ENCODE measurements at places on chromosomes 16 and 17.
A peak's percentile ranks its signal among the peaks of the same experiment; 100 is the strongest.

- DNase-seq: no peak
These were observed 358.6 kb upstream of the ASIC2 start for GRCh38 chr17:33651686-33652085.

DNA sequence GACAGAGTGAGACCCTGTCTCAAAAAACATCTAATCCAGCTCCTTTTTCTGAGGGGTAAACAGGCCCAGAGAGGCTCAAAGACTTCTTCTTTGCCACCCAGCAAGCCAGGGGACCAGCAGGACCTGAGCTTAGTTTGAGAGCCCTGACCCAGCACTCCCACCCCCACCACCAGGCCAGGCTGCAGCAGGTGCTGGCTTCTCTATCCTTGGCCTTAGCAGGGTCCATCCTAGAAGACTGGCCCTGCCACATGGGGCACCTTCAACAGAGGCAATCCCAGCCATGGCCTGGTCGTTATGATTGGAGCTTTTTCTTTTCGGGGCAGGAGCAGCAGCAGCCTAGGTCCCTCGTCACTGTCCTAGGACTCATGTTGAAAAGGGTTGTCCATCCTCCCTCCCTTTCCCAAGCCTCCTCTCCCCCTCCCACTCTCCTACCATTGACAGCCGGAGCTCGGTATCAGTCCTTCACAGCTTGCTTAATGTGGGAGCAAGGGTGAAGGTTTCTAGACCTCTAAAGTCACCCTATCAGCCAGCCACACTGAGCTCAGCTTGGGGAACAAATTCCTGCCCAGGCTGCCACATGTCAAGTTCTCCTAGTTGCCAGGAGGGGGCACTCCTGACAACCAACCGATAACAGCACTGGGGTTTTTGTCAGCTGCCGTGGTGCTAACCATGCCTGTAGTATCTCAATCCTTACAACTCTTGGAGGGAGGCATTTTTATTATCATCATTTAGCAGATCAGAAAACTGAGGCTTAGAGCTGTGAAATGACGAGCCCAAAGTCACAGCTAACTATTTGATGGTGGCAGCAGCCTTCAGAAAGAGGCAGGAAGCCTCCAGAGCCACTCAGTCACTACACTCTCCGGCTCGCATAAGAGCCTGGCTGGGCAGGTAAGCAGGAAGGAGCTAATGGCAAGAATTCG, 11.2 kb downstream of the MRPL27 start:
- peak; percentile 35 for DNase-seq

DNA sequence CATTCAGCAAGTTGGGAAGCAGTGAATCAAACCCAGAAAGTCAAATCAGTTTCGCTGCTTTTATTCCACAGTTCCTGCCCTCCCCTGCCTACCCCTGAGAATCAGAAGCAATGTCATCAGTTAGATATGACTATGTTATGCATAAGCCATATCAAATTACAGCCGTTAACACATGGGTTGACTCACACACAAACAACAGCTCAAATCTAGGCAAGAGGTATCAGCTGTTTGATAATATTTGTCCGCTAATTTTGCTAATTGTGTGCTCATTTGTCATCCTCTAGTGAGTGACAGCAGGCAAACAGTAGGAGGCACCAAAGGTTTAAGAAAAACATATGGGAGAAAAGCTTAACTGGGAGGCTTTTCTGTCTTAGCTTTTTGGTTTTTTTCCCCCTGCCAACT, 327.4 kb upstream of the CCL2 start:
- no peak for DNase-seq

- DNase-seq: no peak
These were observed 6.2 kb upstream of the WFIKKN1 start for GRCh38 chr16:624526-625070.

- no peak for DNase-seq
These were observed 41.3 kb downstream of the UBN1 start for GRCh38 chr16:4888428-4889135.

DNA sequence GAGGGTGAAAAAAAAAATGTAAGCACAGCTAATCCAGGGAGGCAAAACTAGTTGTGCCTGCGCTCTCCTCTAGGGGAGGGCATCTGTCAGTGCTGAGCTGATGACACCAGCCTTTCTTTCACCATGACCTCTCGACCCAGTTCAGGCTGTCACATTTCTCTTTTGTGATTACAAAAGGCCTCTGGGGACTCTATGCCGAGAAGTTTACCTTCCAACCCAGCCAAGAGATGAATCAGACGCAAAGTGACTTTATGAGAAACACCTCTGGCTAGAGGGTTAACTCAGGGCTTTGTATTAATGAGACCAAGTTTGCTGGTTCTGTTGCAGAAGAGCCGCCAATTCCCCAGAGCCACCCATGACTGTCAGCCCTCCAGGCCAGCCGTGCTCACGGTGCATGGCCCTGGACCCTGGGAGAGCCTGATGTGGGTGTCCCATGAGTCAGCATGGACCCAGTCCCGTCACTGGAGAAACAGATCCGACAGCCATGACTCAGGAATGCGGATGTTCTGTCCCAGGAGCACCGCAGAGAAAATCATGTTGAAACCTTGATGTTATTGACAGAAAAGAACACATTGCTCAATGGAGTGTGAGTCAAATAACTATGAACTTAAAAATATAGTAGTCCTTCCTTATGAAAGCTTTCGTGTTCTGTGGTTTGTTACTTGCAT, 437.2 kb downstream of the HS3ST3B1 start:
- peak; percentile 89 for DNase-seq

- no peak for DNase-seq
These were observed 2.0 kb downstream of the WNK4 start for GRCh38 chr17:42782166-42783061.
